ENCODE measurements at places on chromosomes 7 and 10.

DNA sequence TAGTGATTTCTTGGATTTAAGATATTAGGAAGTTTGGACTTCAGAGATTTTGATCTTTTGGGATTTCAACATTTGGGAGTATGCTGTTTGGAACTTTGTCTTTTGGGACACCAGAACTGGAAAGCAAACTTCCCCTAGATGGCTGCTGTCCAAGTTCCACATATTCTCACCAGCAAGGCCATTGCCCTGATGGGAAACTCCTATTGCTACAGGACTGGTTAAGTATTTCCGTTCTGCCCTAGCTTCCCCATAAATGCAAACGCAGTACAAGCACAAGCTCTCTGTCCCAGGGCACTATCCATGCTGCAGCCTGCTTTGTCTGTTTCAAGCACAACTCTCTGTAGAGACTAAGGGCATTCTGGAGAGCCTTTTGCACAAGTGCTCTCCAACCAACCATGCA is 79.3 kb upstream of the SLC25A13 start:
- no peak for DNase-seq

- DNase-seq = no peak
These were observed 67.5 kb upstream of the MEOX2 start for GRCh38 chr7:15753887-15754579.

DNA sequence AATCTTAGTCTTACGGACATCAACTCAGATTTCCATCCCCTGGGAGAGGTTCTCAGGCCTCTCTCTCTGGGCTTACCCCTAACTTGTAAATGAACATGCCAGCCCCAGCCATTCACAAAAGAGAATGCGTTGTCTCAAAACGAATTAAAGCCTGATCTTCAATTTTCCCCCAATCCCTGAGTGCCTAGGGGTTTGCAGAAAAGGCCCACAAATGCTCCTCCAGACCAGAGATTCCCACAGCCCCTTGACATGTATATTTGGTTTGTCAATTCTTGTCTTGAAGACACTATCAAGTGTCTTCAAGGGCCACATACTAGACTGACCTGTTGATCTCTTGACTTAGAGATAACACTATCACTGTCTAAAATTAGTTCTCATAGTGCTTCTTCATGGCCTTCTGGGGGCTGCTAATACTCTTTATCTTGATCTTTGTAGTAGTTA is 11.9 kb upstream of the HOXA13 start:
- peak; percentile 36 for DNase-seq

- DNase-seq = no peak
These were observed 185.7 kb downstream of the GRID1 start for GRCh38 chr10:86180861-86181260.

DNA sequence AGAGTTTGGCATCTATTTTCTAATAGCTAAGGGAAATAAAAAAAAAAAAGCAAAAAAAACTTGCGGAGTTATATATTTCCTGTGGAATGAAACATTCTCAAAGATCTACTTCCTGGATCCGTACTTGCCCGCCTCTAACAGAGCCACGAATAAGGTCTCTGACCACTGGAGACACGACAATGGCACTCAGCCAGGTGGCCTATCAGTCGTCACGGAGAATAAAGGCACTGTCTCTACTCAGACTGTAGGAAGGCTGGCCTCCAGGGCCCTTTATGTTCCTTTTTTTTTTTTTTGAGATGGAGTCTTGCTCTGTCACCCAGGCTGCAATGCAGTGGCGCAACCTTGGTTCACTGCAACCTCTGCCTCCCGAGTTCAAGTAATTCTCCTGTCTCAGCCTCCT is 58.7 kb downstream of the RGS10 start:
- no peak for DNase-seq

- DNase-seq = no peak
These were observed 135.3 kb upstream of the VIPR2 start for GRCh38 chr7:159280008-159280407.

DNA sequence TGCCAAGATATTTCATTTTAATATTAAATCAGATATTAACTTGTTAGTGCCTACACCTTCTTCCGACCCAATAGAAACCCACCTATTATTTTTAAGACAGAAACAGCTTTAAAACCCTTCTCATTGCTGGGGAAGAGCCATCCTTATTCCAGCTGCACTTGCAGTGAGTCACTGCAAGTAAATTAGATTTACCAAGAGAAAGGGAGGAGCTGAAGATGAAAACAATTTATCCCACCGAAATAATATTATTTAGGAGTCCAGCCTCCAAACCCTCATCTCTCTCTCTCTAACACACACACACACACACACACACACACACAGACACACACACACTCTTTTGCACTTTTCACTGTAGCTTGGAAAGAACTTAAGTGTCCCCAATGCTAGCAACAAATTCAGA is 26.9 kb downstream of the TWIST1 start:
- DNase-seq = no peak

DNA sequence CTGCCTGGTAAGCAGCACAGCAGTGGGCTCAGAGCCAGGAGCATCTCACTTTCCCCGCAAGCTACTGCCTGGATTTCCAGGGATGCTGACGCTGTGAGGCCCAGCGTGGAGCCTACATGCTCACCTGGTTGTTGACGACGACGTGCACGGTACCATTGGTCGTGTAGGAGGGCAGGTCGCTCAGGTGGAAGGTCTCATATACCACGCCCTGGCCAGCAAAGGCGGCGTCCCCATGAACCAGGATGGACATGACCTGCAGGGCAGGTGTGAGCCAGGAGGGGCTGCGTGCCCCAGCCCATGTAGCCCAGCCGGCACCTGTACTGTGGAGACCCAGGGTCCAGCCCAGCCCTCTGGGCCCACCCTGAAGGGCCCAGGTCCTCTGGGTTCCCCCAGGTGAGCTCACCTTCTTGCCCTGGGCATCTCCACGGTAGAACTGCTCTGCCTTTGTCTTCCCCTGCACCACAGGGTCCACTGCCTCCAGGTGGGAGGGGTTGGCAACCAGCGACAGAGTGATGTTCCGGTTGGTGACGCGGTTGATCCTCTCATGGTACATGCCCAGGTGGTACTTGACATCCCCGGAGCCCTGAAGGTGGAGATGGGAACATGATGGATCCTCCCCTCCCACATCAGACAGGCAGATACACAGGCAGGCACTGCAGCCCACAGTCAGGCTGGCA is 15.4 kb downstream of the OGDHL start:
- no peak for DNase-seq

- DNase-seq = peak; percentile 12
These were observed 369 bp upstream of the SCIN start for GRCh38 chr7:12570168-12570533.

GRCh38 chr10:2949948-2950354 is 117.4 kb upstream of the PFKP start:
- no peak for DNase-seq

DNA sequence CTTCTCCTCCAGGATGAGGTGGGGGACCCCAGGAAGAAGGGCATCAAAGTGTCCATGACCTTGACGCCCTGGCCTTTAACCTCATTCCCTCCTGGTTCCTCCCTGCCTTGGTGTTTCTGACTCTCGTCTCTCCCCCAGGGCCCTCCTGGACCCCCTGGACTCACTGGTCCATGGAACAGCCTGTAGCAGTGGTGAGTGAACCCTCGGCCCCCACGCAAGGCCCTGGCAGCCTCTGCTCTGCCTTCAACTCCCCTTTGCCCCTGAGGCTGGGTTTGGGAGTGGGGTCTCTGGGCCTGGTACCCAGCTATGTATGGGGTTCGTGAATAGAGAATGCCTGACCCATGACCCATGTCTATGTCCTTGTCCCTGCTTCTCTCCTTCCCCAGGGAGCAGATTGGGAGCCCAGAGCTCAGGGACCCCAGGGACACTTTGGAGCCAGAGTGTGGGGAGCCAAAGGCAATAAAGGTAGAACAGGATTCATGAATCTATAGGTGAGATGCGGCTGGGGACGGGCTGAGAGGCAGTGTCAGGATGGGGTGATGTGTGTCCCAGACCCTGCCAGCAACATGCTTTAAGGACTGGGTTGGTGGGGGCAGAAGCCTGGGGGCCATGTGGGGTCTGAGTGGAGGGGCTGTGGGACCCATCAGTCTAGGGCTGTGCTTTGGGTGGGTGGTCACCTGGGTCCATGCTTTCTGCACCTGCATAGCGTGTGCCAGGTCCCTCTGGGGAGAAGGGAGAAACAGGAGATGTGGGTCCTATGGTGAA is 18.4 kb upstream of the VOPP1 start:
- no peak for DNase-seq

- no peak for DNase-seq
These were observed 4.5 kb upstream of the TFPI2 start for GRCh38 chr7:93894966-93895640.

DNA sequence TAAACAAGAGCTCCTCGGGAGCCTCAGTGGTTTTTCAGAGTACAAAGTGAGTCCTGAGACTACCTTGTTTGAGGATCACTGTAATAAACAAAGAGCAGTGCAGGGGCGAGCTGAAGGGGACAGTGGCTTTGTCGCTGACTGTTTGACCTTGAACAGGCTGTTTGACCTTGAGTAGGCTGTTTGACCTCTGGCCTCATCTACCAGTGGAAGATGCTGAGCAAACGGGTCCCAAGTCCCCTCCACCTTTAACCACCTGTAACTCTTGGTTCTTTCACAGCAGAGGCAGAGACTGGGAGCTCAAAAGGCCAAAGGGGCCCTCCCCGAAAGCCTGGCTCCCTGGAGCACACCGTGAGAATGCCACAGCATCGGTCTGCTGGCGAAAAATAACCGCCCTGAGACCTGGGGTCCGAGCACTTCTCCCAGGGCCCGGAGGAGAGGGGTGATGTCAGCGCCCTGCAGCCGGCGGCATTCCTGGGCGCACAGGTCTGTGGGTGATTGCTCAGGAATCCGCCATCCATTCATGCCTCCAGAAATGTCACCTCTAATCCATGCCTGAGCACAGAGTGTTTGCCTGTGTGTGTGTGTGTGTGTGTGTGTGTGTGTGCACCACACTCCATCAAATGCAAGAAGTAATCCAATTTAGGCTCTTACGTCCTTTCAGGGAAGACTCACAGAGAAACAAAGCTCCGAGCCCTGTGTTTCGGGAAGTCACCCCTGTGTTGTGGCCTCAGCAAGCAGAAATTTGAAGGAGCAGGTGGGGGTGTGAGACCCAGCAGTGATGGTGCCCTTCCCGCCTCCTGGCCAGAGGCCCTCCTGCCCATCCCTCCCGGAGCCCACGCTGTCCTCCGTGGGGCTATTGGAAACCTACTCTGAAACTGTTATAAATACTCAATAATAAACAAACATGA is 66.5 kb downstream of the ASB13 start:
- no peak for DNase-seq

- DNase-seq = peak; percentile 45
These were observed 9.1 kb downstream of the RASSF4 start for GRCh38 chr10:44968500-44969400.

DNA sequence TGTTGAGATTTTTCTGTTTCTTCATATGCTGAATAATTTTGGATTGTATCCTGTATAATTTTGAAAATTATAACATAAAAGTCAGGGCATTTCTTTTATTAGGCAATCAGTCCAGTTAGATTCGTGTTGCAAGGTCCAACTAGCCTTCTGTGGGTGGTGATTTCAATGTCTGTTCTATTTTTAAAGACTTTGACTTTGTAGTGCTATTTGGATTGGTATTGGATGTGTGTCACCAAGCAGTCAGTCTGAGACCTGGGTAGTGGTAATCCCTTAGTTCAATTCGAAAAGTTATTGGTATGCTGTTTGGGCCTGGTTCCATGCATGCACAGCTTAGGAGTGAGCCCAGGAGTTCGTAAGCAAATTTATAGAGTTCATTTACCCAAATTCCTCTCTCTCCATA is 82.2 kb downstream of the EPDR1 start:
- no peak for DNase-seq

DNA sequence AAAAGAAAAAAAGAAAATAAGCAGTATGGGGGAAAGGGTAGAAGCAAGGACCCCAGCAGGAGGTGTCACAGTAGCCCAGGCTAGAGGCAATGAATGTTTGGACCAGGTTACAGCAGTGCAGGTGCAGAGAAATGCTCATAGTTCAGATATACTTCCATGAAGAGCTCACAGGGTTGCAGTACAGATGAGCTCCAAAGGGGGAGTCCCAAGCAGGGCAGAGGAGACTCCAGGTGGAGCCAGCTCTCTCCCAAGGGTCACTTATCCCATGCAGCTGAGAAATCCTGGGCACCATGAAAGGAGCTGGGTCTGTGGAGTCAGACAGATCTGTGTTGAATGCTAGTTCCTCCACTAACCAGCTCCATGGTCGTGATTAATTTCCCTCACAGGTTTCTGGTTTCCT is 174.9 kb downstream of the C7orf25 start:
- DNase-seq = no peak

GRCh38 chr7:55591282-55591931 is 19.1 kb upstream of the VOPP1 start:
- DNase-seq = no peak

DNA sequence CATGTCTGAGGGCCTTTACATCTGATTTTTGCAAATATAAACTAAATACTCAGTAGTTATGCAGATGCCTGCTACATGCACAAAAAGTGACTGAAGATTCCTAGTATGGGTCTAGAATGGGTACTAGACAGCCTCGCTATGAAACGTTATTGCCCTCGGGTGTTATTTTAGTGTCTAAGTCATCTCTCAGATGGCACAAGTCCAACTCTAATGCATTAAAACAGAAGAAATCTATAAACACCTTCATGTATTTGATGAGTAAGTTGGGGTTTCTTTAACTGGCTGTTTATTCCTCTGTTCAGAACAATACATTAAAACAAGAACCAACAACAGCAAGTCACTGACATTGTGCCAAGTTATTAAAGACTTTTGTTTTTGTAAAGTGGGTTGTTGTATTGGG is 41.6 kb downstream of the TEX36 start:
- no peak for DNase-seq

GRCh38 chr10:72107325-72108003 is 19.1 kb upstream of the SPOCK2 start:
- no peak for DNase-seq

- no peak for DNase-seq
These were observed 291.6 kb upstream of the PPP2R2D start for GRCh38 chr10:131609176-131609575.

DNA sequence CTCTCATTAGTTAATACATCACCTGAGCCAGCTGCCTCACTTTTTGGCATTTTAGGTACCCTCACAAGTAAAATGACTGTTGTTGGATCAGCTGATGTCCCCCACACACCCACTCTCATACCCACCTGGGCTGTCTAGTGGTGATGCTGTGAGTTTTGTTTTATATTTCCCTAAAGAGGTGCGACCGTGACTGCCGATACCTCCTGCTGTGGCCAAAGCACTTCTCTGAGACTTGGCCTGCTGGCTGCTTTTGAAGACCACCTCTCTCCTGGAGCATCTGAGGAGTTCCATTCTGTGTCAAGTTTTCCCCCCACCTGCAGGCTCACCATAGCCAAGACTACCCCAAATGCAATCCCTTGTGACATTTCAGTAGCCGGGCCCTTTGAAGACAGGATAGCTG is 6.4 kb upstream of the ACSL5 start:
- no peak for DNase-seq
